Anterior cingulate cortex (tissue), 58 donors: ENCODE measurements at places on chromosomes 13 and 19.

GRCh38 chr13:72696579-72696978, 30.9 kb downstream of the MZT1 start:
- no peak for DNase-seq

GRCh38 chr19:15629003-15629880, 11.5 kb upstream of the CYP4F3 start:
- DNase-seq = peak; percentile 30

DNA sequence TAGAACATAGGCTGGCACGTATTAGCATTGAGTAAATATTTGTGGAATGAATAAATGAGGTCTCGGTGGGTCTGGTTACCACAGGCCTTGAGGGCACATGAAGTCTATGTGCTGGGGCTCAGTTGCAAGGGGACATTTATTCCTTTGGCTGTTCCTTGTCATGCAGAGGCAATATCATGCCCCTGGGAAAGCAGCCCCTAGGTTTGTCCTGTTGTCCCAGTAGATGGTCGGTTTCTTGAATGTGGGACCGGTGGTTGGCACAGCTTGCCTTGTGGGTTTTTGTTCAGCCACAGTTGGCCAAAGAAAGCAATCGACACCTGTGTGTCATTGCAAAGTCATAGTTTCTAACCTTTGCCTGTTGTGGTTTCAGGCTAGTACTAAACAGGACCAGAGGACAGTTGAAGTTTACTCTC, 24.7 kb upstream of the GPR183 start:
- DNase-seq = no peak

DNA sequence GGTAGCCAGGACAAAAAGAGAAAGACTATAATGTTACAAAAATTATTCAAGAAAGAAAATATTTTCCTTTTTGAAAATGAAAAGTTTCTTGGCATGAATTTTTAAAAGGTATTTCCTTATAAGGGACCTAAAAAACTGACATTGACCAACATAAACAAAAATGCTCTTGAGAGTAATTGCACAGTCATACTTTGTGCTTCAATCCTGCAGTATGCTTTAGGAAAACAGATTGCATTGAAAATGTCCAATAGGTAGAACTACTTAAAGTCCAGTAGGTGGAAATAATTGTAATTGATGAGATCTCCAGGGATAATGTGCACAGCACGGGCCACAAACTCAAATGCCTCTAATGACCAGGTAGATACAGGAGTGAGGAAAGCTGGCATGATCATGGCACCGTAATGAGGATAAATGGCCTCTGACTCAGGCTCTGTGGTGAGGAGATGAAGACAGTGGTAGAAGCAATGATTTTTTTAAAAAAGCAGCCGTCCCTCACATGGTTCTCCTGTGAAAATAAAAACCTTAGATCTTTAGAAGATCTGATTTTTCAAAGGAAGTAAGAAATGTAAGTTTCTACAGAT, 278.0 kb downstream of the ITGBL1 start:
- DNase-seq = no peak

DNA sequence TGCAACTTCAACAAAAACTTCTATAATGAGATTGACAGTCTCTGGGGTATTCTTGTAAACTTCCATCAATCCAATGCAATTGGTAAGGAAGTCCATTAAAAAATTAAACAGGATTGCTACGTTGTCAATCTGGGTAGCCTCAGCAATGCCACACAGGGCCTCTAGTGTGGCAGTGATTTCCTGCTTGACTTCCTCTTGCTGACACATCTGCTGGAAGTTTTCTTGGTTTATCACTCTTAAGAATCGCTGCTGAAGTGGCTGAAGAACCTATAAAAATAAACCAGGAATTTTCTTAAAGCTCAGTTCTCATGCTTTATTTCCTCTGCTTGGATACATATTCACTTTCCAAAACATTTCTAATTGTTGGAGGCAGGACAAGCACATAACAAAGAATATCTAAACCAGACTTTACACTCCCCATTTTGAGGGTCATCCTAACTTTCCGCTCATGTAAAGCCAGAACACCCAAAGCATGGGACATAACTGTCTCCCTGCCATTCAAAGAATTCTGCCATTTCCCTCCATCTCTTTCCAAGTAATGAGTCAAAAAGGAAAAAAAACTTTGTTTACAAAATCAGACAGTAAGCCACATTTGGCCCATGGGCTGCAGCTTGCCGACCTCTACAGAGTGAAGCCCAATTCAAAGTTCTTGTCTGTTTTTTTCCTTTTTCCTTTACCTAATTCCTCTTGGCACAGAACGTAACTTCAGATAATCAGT, 23.2 kb upstream of the EEF1AKMT1 start:
- DNase-seq = no peak

DNA sequence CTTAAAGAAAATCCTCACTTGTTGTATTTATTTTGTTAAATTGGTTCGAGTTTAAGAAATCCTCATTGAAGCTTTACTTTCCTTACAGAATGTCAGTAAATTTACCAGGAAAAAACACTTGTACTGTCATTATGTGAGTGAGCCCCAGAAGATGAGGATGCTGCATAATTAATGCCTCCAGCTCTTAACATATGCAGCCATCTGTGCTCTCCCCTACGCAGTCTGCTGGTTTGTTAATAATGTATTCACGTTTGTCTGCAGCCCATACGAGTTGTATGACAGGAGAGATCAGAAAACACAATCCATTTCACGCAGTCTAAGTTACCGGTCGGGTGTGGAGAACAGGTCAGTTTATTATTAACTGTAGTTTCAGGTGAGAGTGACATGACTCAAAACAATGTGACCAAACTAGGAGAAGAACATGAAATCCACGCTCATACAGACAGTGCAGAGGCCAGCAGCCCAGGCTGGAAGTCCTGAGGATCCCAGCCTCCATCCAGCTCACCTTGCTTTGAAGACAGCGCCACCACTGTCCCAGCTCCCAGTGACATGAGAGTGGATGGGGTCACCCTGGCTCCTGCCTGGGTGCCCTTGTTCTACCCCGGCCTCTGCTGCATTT, 19.8 kb upstream of the ATP11A start:
- DNase-seq = no peak

DNA sequence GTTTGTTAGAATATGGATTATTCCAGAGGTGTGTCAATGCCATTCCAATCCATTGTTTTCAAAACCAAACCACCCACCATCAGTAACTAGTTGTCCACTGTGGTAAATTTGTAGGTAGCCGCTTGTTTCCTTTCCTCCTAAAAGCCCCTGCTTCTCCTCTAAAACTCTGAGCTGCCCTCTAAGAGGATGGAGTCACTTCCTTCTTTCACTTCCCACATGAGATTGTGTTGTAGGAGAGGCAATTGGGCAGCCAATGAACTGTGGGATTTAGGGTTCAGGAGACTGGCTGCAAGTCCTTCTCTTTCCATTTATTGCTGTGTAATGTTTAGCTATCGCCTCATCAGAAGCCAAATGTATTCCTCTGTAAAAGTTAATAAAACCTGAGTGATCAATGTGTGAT, 49.9 kb upstream of the RFXAP start:
- DNase-seq = no peak

DNA sequence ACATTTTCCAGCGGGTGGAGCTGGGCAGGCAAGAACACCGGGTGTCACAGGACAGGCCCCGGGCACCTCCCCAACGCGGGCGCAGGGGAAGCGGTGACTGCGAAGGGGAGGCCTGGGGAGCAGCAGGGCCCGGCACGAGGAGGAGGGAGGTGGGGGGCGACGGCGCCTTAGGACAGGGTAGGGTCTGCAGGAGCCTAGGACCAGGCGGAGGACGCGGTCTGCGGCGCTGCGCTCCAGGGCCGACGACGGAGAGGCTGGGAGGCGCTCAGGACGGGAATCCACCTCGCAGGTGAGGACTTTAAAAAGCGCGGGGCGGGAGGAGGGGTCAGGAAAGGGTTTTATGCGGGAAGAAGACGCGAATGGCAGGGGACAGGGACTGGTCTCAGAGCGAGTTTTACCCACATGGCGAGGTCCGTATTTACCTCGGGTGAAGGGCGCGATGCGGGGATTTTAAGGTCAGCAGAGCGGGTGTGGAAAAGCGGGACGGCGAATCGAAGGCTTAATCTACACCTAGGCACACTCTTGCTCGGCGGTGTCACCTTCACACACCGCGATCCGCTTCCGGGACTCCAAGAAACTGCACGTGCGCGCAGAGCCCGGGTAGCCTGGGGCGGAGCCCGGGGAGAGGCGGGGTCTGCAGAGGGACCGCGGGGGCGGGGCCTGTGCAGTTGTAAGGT, 13.5 kb downstream of the ERVV-2 start:
- DNase-seq = no peak

DNA sequence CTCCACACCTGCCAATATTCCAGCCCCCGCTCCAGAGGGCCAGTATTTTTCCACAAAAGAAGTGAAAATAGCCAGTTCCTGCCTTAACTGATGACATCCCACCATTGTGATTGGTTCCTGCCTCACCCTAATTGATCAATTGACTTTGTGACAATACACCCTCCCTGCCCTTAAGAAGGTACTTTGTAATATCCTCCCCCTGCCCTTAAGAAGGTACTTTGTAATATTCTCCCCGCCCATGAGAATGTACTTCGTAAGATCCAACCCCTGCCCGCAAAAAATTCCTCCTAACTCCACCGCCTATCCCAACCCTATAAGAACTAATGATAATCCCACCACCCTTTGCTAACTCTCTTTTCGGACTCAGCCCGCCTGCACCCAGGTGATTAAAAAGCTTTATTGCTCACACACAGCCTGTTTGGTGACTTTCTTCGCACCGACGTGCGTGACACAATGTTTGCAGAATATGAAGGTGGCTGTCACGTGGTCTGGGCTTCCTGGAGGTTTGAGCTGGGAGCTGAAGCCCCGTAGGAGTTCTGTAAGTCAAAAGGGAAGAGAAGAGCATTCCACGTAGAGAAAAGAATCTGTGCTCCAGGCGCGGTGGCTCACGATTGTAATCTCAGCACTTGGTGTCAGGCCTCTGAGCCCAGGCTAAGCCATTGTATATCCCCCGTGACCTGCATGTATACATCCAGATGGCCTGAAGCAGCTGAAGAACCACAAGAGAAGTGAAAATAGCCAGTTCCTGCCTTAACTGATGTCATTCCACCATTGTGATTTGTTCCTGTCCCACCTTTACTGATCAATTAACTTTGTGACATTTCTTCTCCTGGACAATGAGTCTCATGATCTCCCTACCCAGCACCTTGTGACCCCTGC, 6.2 kb upstream of the FUT3 start:
- DNase-seq = no peak

- no peak for DNase-seq
Measured at GRCh38 chr13:114089751-114090400, 42.5 kb downstream of the RASA3 start.

DNA sequence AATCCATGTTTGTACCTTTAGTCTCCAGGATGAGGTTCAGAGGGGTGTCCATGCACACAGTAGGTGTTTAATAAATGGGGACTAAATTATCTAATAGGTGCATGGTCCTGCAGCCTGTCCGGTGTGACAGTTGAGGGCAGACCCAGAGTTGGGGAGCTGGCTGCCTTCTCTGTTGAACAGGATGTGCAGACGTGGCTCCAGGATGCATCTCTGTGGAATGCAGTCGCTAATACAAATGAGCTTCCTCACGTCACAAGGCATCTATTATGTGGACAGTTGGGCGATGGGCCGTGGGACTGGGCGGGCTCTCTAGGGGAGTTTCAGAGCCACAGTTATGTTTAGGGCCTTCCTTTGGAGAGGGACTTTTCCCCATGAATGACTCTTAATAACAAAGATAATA, 71.0 kb downstream of the SIPA1L3 start:
- DNase-seq = peak; percentile 6

- DNase-seq = no peak
Measured at GRCh38 chr13:114078461-114079451, 53.7 kb downstream of the RASA3 start.

DNA sequence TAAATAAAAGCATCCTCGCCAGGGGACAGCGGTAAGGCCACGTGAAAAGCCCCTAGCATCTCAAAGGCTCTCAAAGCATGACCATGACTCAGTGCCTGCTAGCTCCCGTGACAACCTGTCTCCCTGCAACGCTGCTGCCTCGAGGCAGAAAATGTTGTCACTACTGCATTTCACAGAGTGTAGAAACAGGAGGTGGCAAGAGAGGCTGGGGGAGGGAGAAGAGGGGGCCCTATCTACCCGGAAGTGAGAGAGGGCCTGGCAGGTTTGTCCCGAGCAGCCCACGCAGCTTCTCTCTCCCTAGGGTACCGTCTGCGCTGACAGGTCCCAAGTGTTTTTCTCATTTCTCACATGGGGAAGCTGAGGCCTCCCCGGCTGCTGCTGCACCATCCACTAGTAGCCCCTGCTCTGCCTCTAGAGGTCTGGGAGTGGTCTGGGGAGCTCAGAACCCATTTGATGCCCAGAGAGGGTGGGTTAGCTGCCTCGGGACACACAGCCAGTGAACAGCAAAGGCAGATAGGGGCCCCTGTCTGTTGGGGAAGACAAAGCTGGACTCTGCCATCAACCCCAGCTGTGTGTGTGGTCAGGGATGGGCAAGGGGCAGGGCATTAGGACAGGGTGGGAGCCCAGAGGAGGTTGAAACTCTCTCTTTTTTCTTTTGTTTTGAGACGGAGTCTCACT, 3.7 kb downstream of the TINCR start:
- DNase-seq = no peak

- no peak for DNase-seq
Measured at GRCh38 chr13:92137520-92137919, 739.1 kb downstream of the GPC5 start.
